ENCODE measurements at places on chromosomes 4 and X. TPM values are rescaled to one million over a fixed set of nuclear protein-coding genes. Genes with fewer than 3 reads are reported as not detected.

DNA sequence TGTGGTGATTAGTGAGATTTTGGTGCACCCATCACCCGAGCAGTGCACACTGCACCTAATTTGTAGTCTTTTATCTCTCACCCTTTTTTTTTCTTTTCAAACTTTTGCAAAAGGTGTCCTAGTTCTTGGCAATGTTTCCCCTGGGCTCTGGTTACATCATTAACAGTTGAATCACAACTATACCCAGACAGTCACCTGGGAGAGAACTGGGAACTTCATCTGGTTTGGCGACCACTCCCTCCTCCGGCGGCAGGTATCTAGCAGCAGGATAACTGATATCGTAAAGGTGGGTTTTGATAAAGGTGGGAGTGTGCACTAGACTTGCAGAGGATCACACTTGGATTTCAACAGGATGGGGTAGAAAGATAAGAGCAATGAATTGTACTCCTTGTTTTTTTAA lies 140.5 kb downstream of the CHIC2 start:
- no peak overlapping the region for H3K27ac ChIP-seq
- no peaks in the 10 kb centered on the region for H3K27me3 ChIP-seq
- H3K4me3 ChIP-seq, result no peak overlapping the region
- no peaks in the 10 kb centered on the region for H3K4me1 ChIP-seq
- H3K36me3 ChIP-seq, result no peaks in the 10 kb centered on the region

DNA sequence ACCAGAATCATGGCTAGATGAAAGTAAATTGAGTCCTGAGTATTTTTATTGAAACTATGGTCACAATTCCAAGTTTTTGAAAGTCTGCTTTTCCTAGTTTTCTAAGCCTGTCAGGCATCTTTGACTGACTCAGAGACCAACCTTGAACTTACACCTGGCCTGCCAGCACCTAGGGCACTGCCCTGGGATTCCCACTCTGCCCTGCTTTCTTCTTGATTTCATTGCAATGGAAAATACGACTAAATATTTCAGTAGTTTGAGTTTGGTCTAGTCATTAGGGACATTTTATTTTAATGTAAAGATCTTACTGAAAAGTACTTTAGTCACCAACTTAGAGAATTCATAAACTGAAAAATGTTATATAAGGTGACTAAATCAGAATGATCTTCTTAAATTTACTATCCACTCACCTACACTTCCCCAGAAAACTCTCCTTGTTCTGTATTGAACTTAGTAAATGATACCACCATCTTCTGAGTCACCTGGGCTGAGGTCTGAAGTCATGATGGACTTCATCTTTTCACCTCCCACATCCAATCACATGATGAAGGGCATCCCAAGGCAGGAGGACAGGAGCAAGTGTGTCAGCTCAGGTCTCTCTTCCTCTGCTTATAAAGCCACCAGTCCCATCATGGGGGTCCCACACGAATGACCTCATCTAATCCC lies 11.6 kb upstream of the PYURF start:
- no peak for DNase-seq
- no peak overlapping the region for H3K4me3 ChIP-seq
- no peak overlapping the region for H3K27ac ChIP-seq

DNA sequence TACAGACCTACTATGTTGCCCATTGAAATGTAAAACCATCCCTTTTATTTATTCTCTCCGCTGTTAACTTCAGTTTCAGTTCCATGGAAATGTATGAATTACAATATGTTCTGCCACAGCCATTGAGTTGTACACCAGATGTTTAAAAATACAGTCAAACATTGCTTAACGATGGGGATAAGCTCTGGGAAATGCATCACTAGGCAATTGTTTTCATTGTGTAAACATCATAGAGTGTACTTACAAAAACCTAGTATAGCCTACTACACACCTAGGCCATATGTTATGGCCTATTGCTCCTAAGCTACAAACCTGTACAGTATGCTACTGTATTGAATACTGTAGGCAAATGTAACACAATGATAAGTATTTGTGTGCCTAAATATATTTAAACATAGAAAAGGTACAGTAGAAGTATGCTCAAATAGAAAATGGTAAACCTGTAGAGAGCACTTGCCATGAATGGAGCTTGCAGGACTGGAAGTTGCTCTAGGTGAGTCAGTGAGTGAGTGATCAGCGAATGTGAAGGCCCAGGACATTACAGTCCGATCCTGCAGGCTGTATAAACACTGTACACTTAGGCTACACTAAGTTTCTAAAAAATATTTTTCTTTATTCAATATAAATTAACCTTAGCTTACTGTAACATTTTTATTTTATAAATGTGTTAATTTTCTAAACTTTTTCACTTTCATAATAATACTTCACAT lies 2.7 kb upstream of the PF4V1 start:
- peaks cover 29% of the 10 kb centered on the region for H3K4me1 ChIP-seq

GRCh38 chr4:149836546-149836945 lies 20.9 kb upstream of the IQCM start:
- no peak overlapping the region for H3K27ac ChIP-seq
- no peaks in the 10 kb centered on the region for H3K27me3 ChIP-seq
- no peak for DNase-seq

GRCh38 chrX:149527705-149528104 lies 13.1 kb upstream of the EOLA1 start:
- H3K4me1 ChIP-seq, result no peaks in the 10 kb centered on the region
- H3K4me3 ChIP-seq, result no peak overlapping the region
- H3K27me3 ChIP-seq, result no peaks in the 10 kb centered on the region
- no peak overlapping the region for H3K27ac ChIP-seq
- no peak for DNase-seq
- no peaks in the 10 kb centered on the region for H3K36me3 ChIP-seq

DNA sequence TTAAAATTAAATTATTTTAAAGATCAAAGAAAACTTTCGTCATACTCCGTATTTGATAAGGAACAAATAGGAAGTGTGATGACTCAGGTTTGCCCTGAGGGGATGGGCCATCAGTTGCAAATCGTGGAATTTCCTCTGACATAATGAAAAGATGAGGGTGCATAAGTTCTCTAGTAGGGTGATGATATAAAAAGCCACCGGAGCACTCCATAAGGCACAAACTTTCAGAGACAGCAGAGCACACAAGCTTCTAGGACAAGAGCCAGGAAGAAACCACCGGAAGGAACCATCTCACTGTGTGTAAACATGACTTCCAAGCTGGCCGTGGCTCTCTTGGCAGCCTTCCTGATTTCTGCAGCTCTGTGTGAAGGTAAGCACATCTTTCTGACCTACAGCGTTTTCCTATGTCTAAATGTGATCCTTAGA lies at the start of gene CXCL8:
Gene CXCL8, plus strand, starts transcription at position 217 of the 426 bp plus-strand sequence. Its CDS starts 90 bp downstream, at position 307.
- peak within 1 kb of the TSS; percentile 77 for H3K27ac ChIP-seq
- no peaks in the 10 kb centered on the region for H3K4me1 ChIP-seq
- DNase-seq, result peak; percentile 76
- peak within 1 kb of the TSS; percentile 40 for H3K4me3 ChIP-seq
- no peaks in the 10 kb centered on the region for H3K27me3 ChIP-seq

- no peaks in the 10 kb centered on the region for H3K36me3 ChIP-seq
- H3K4me1 ChIP-seq, result no peaks in the 10 kb centered on the region
- H3K27me3 ChIP-seq, result no peaks in the 10 kb centered on the region
- no peak for DNase-seq
- H3K27ac ChIP-seq, result no peak overlapping the region
Measured at GRCh38 chr4:180953572-180953971, 1289.6 kb upstream of the TENM3 start.

DNA sequence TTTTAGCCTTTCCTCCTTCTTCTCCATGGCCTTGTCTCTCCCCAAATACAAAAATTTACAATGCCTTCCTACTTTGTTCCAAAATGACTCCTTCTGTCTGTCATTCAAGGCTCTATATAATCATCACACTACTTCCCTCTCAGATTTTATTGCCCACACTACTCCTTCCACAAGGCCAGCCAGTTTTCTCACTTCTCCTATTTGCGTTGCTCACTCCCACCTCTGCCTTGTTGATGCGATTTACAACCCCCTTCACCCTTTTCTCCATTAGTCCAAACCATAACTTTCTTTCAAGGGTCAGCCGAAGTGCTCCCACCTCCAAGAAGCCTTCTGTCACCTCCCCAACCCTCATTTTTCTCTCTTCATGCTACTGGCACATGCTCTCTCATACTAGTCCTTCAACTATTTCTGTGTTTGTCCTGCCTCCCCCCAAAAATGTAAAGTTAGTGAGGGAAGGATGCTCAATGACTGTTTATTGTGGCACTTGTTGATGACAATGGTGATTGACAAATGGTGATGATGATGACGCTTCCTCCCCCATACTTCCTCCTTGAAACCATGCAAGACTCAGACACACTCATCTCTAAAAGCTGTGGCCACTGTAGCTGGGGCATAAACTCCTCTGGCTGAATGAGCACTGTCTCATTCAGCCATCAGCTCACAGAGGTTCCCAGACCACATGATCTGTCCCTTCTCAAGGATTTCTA lies 2.7 kb upstream of the XKRX start:
- no peak overlapping the region for H3K4me3 ChIP-seq
- H3K27ac ChIP-seq, result no peak overlapping the region
- no peaks in the 10 kb centered on the region for H3K36me3 ChIP-seq
- no peaks in the 10 kb centered on the region for H3K4me1 ChIP-seq

DNA sequence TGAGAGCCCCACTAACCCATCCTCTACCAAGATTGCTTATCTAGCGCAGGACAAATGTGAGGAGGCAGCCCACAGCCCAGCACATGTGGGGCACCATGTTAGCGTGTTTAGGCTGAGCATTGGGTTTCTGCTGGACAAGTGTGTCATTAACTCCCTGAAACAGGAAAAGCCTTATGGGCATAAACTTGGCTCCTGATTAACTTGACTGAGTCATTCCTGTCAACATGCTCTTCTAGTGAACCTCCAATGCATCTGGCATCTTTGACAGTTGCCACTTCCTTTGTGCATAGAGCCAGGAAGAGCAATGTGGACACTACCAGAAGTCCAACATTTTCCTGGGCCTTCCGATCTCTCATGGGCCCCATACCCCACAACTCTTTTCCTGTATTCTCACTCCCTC lies 2.5 kb downstream of the SPIN2A start:
- H3K27ac ChIP-seq, result no peak overlapping the region
- H3K4me1 ChIP-seq, result no peaks in the 10 kb centered on the region
- no peak overlapping the region for H3K4me3 ChIP-seq
- no peaks in the 10 kb centered on the region for H3K36me3 ChIP-seq
- no peaks in the 10 kb centered on the region for H3K27me3 ChIP-seq
- DNase-seq, result no peak

- H3K27ac ChIP-seq, result no peak overlapping the region
- no peaks in the 10 kb centered on the region for H3K4me1 ChIP-seq
- no peaks in the 10 kb centered on the region for H3K36me3 ChIP-seq
- H3K4me3 ChIP-seq, result no peak overlapping the region
- no peak for DNase-seq
Measured at GRCh38 chrX:82196866-82197265, 995.0 kb downstream of the SH3BGRL start.

- H3K36me3 ChIP-seq, result no peaks in the 10 kb centered on the region
- no peak overlapping the region for H3K27ac ChIP-seq
- no peaks in the 10 kb centered on the region for H3K27me3 ChIP-seq
- no peak overlapping the region for H3K4me3 ChIP-seq
- no peaks in the 10 kb centered on the region for H3K4me1 ChIP-seq
- DNase-seq, result no peak
Measured at GRCh38 chrX:112368371-112368770, 285.8 kb upstream of the TRPC5 start.

- no peaks in the 10 kb centered on the region for H3K4me1 ChIP-seq
- no peaks in the 10 kb centered on the region for H3K36me3 ChIP-seq
- no peak overlapping the region for H3K27ac ChIP-seq
- no peak overlapping the region for H3K4me3 ChIP-seq
Measured at GRCh38 chr4:174058846-174059245, 224.6 kb downstream of the FBXO8 start.

- DNase-seq, result no peak
- H3K27me3 ChIP-seq, result no peaks in the 10 kb centered on the region
- no peaks in the 10 kb centered on the region for H3K4me1 ChIP-seq
Measured at GRCh38 chr4:183455431-183456195, 11.2 kb downstream of the CDKN2AIP start.

PKD2 gene
- 22.6 TPM for total RNA-seq

TBC1D25 gene
- total RNA-seq, result 11.8 TPM

SLC4A4 gene
- total RNA-seq, result 17.0 TPM

CORIN gene
- 1.4 TPM for total RNA-seq

CT55 gene
- not detected for total RNA-seq

Measured in left lung (tissue), 14 donors.